ENCODE measurements at places on chromosomes 6 and 20. TPM values are rescaled to one million over a fixed set of nuclear protein-coding genes. Genes with fewer than 3 reads are reported as not detected.

The BLCAP gene
- total RNA-seq = 109 TPM

The FAM209A gene
- total RNA-seq = not detected

The FKBP1C gene
- total RNA-seq = 0.46 TPM

The ISM1 gene
- total RNA-seq = not detected
